ENCODE measurements at places on chromosomes 13 and 19. TPM values are rescaled to one million over a fixed set of nuclear protein-coding genes. Genes with fewer than 3 reads are reported as not detected.

The ZNF208 gene
- total RNA-seq, result 2.6 TPM

The SYCN gene
- total RNA-seq, result not detected

GRCh38 chr19:18940769-18941627, at the start of gene HOMER3:
Gene HOMER3 (minus strand): TSS chr19:18941217. CDS start chr19:18938982, 2,235 bp downstream.
- peak; percentile 51 for DNase-seq
- no peak within 1 kb of the TSS for H3K4me3 ChIP-seq
- no peak within 1 kb of the TSS for H3K27ac ChIP-seq
- H3K36me3 ChIP-seq, result no peaks in the 10 kb centered on the region
- peaks cover 6% of the 10 kb centered on the region for H3K4me1 ChIP-seq
- peaks cover 5% of the 10 kb centered on the region for H3K27me3 ChIP-seq

The FLT3LG gene
- 71.5 TPM for total RNA-seq

The ADAT3 gene
- total RNA-seq, result 6.6 TPM

DNA sequence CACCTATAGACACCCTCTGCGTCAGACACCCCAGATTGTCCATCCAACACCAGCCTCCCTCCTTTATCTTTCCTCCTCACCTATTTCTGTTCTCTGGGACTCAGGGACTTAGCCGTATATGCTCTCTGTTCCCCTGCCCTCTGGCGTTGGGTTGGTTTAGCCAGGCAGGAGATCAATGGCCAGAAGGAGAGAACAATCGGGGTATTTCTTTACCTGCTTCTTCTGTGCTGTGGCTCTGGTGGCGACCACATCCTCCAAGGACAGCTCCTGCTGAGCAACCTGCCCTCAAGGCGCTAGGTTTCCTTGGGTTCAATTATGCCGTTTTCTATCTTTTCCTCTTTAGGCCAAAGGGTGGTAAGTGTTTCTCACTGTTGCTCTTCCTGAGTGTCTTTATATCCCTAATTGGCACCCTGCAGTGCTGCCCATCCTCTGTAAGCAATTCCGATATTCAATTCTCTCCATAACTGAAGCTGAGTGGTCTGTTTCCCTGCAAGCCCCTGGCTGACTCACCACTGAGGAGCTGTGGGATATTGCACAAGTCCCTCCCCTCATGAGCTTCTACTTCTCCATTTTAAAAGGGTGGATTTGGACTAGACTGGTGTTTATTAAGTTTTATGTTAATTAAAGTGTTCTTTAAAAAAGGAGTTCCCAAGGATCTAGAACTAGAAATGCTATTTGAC, 63.7 kb upstream of the TMTC4 start:
- H3K36me3 ChIP-seq, result no peaks in the 10 kb centered on the region
- H3K27ac ChIP-seq, result no peak overlapping the region
- H3K4me1 ChIP-seq, result no peaks in the 10 kb centered on the region
- no peak for DNase-seq
- no peak overlapping the region for H3K4me3 ChIP-seq

The MCEMP1 gene
- not detected for total RNA-seq

DNA sequence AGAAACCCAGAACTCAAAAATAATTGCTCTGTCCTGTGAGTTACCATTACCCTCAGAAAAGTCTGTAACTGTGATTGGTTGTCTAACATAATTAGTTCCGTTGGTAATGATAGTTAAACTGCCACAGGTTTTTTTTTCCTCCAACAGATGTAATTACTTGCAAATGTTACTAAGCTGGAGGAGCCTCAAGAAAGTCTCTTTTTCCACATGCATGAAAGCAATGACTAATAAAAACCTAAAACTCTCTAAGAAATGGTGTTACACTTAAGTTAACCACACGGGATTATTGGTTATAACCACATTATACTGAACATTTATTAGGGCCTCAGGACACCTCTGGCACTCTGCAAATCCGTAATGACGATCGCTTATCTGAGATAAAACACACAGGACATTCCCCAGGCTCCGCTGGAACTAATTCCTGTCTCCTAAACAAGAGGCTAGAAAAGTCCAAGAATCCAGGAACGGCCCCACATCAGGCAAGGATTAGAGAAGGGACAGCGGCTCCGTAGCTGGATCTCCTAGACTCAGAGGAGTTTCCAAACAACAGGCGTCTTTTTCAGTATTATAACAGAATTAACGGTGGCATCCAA, 753 bp downstream of the ZNF235 start:
- H3K36me3 ChIP-seq, result peaks cover 13% of the 10 kb centered on the region
- DNase-seq, result no peak
- H3K4me3 ChIP-seq, result peak overlapping the region; percentile 70
- peaks cover 7% of the 10 kb centered on the region for H3K4me1 ChIP-seq
- H3K27me3 ChIP-seq, result no peaks in the 10 kb centered on the region

GRCh38 chr13:78198821-78199220, 280.2 kb upstream of the EDNRB start:
- no peak for DNase-seq
- no peak overlapping the region for H3K4me3 ChIP-seq
- no peak overlapping the region for H3K27ac ChIP-seq
- no peaks in the 10 kb centered on the region for H3K36me3 ChIP-seq
- H3K27me3 ChIP-seq, result no peaks in the 10 kb centered on the region
- H3K4me1 ChIP-seq, result no peaks in the 10 kb centered on the region
